ENCODE measurements at places on chromosomes 6 and 20.

DNA sequence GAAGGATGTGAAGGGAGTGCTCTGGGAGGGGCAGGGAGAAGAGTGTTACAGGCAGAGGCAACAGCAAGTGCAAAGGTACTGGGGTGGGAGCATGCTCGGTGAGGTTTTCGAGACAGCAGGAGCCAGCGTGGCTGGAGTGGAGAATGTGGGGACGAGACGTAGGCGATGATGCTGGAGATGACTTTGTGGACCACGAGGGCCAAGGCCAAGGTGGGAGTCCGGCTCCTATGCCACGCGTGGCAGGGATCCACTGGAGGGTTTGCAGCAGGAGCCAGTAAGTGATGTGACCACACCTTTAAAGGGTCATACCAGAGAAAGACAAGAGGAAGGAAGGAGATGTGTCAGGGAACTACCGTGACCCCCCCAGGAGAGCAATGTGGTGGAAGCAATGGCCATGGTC lies 7.3 kb downstream of the PTGIS start:
- DNase-seq = no peak

DNA sequence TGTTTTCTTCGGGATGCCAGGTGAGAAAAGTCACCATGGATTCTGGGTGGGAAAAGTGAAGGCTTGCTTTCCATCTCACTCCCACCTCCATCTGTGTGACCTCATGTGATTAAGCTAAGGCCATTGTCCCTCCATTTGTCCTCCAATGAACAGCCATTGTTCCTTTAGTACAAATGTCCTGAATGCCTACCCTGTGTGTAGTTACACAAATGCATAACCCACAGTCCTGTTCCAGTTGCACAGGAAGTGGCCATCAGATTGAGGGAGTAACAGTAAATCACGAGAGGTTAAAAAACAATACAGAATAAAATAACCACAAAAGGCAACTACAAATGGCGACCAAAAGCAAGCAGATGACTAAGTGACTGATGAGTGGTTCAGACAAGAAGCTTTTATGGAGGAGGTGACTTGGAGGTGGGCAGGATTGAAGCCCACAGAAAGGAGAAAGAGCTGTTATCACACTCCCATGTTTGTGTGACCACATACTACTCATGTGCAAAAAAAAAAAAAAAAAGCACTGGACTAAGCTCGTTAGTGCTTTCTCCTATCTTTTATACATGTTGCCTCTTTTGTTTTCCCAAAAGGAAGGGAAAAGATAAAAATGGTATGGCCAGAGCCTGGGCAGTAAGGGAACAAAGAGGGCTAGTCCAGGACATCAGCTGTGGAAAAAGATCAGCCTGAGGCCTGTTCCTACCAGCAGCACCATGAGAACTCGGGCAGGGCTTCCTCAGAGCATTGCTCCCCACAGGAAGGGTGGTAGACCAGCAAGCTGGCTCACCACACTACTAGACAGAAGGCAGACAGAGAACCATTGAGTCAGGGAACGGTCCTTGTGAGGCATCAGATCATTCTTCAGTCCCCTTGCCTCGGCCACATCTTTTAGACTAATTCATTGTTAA lies 111.0 kb downstream of the TFAP2A start:
- no peak for DNase-seq

- DNase-seq = no peak
Observed at GRCh38 chr20:12984863-12985262, 23.9 kb upstream of the SPTLC3 start.

GRCh38 chr20:64214952-64215351 lies 40.6 kb upstream of the PCMTD2 start:
- no peak for DNase-seq

GRCh38 chr6:67896476-67896875 lies 738.6 kb upstream of the ADGRB3 start:
- no peak for DNase-seq

DNA sequence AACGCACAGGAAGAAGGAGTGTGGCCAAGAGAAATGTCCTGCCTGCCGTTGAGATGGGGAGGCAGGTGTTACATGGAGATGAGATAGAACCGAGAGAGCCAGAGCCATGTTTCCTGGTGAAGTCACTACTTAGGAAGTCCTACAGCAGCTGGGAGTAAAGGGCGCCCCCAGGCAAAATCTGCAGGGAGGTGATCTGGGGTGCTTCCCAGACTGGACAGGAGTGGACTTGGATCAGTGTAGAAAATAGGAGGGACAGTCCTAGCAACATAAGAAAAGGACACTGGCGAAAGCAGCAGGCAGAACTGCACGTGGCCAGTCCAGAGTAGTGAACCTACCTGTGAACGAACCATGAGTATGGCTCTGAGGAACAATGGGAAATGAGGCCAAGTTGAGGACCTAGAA lies 85.3 kb downstream of the CD164 start:
- no peak for DNase-seq

DNA sequence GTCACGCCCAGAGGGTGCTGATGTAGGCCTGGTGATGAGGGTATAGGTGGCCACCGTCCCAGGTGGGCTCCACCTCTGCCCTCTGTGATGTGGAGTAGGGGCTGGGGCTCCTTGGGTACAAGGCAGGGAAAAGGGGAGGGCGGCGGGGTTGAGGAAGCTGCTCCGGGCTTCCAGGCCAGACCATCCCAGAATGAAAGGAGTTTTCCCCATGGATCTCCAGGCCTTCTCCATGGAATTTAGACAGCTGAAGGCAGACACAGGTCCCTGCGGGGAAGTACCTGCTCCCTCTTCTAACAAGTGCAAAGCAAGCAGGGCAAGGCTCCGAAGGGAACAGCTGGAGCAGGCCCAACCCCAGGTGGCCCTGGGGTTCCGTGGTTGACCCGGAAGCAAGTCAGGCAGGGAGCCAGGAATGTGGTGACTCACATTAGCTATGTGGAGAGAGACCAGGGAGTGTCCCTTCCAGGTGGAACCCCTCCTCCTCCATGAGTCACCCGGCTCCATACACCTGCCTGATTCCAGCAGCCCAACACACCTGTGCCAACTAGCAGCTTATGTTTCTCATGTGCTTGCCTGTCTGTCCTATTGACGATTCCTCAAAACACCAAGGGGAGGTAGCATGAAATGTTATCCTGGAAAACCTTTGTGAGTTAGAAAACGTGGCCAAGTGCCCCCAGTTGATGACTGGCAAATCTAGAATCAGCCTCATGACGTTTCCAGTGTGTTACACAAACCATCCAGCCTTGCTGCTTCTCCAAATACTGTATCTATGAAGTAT lies 59.7 kb upstream of the SNX9 start:
- no peak for DNase-seq

- DNase-seq = no peak
Observed at GRCh38 chr20:3702611-3703391, 9.6 kb downstream of the SIGLEC1 start.

DNA sequence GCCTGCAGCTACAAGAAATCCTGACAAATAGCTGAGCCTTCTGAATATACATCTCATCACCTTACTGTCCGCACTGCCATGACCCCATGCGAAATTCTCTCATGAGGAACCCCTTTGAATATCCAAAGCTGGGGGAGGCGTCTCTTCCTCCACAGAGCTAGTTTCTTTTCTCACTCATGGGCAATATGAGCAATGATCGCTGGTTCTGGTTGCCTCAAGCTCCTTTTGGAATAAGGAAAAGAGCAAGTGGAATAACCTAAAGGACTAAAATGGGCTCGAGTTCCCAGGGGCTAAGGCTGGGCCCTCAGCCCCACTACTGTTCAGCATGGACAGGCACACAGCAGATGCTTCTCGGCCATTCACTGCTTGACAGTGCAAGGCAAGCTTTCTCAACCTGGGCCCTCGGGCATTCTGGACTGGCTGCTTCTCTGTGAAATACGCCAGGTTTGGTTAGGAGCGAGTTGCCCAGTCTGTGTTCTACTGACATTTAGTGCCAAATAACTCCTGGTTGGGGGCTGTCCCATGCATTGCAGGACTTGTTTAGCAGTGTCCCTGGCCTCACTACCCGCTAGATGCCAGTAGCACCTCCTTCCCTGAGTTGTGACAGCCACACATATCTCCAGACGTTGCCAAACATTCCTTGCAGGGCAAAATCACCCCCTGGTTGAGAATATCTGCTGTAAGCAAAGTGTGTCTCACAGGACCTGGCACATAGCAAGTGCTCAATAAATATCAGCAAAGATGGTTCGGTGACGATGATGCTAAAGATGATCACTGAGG lies 156.8 kb downstream of the CEBPB start:
- no peak for DNase-seq

DNA sequence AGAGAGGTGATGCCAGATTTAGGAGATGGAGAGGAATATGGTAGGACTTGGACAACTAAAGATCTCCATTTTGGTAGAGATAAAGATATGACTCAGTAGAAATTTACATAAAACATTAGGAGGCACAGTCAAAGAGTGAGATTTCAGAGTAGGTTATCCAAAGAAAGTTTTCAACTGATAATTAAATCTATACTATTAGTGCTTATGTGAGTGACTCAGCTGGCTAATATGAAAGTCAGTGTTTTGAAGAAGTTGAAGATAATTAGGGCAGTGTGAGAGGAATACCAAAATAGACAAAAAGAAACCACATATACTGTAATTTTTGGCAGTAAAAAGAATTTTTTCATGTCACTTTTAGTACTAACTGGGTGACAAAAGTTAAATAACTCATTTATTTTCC lies 712.8 kb upstream of the HS3ST5 start:
- no peak for DNase-seq

- no peak for DNase-seq
Observed at GRCh38 chr20:63831993-63832686, 1.1 kb upstream of the ZBTB46 start.

- no peak for DNase-seq
Observed at GRCh38 chr6:29938746-29939508, 3.4 kb upstream of the HLA-A start.

DNA sequence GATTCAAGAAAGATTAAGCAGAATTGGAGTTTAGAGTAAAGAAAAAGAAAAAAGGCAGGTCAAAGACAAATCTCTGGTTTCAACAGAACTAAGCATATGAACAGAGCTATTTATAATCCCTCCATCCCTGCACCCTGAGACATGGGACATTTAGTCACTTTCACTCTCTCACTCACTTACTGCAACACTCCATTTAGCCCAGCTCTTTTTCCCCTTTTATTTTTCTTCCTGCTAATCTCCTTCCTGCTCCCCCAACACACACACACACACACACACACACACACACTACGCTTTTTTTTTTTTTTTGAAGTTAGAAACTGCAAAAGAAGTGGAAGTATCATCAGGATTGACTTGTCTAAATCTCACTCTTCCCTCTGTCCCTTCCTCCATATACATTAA lies 45.1 kb upstream of the TBC1D7 start:
- DNase-seq = no peak

GRCh38 chr20:23242556-23243180 lies 107.9 kb upstream of the NXT1 start:
- DNase-seq = no peak

DNA sequence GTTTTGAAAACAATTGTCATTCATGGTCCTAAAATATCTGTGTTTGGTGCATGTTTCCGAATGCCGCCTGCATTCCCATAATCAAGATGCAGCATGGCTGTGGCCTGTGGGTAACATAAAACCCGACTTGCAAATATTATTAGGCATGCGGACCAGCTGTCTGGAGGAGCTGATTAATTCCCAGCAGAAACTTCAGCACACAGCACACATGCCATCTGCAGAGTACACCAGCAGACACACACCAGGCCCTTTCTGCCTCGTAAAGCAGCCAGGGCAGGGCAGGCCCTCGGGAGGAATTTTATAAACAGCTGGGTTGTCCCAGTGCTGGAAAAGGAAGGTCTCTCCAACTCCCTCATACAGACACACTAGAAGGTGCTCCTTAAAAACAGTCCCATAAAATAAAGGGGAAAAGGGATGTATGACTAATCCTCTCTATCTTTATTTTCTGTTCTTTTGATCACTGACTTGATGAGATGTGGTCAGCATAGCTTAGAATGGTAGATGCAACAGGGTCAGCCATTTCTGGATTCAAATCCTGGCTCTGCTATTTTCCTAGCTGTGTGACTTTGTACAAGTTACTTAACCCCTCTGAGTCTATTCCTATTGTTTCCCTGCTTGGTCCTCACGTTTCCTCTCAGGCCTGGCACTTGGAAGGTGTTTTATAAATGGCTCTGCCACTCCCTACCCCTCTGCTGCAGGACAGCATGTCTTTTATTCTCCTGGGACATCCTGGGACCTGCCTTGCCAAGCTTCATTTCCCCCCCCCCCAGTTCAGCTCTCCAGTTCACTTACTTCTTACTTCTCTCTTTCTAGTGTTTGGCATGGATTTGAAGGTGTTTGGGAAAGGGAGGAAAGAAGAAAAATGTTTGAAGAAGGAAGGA lies 85.9 kb upstream of the TRAF3IP2 start:
- no peak for DNase-seq

GRCh38 chr20:10557685-10558084 lies 116.1 kb downstream of the JAG1 start:
- DNase-seq = no peak

DNA sequence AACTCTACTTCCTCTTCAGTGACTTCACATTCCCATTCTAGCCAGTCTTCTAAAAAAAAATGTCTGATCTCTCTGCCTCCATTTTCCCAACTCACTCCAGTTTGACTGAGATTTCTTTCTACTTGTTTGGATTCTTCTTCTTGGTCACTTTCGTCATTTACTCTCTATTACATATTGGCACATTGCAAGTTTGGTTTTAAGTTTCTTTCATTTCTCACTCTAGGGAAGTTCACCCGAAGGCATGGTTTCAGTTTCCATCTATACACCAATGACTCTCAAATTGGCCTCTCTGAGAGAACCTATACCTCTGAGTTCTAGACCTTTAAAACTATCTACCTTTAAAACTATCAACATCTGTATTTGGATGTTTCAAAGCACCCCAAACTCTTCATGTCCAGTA lies 51.3 kb downstream of the CD109 start:
- DNase-seq = no peak

DNA sequence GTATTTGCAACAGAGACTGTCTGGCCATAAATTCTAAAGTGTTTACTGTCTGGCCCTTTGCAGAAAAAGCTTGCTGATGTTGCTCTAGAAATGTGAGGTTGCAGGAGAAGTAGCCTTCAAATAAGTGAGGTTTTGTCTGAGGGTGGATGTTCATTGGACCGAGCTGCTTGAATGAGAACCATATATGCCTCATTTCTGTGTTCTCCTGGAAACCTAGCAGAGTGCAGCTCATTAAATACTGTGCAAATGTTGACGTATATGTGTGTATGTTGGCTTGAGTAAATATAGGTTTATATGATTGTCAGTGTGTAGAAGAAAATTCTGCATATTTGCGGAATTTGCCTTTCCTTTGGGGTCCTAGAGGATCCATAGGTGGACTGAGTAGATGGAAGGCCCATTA lies 39.0 kb downstream of the CHMP4B start:
- no peak for DNase-seq
